Vagina (tissue), 2 donors: ENCODE measurements at places on chromosomes 3 and 15. TPM values are rescaled to one million over a fixed set of nuclear protein-coding genes. Genes with fewer than 3 reads are reported as not detected.
A peak's percentile ranks its signal among the peaks of the same experiment; 100 is the strongest.

The CPEB1 gene
- total RNA-seq, result 10.6 TPM

The PLA1A gene
- 1.7 TPM for total RNA-seq

The CEP63 gene
- 12.5 TPM for total RNA-seq

The NOX5 gene
- total RNA-seq, result 0.74 TPM

The EID1 gene
- 175 TPM for total RNA-seq

The CMTM6 gene
- total RNA-seq, result 28.0 TPM

The RARB gene
- 15.0 TPM for total RNA-seq

GRCh38 chr15:63881431-63881830 lies 47.7 kb upstream of the HERC1 start:
- no peak for DNase-seq

- peak; percentile 42 for DNase-seq
Measured at GRCh38 chr3:128226795-128227395, 73.6 kb downstream of the EEFSEC start.

DNA sequence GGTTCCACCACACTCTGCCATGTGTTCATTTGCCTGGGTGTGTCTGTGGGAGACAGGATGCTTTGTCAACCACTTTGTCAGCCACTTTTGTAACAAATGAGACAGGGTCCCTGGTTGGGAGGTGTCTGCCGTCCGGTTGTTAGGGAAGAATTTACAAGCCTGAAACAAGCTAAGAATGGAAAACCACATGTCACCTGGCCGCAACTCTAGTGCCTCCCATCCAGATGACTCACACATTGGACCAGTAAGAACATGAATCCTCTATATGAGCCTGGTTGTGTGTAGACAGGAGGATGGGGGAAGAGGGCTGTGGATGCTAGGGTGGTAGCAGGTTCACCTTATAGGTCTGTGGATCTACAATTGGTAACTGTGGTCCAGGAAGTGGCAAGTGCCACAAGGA lies 335.3 kb downstream of the CLSTN2 start:
- no peak for DNase-seq

DNA sequence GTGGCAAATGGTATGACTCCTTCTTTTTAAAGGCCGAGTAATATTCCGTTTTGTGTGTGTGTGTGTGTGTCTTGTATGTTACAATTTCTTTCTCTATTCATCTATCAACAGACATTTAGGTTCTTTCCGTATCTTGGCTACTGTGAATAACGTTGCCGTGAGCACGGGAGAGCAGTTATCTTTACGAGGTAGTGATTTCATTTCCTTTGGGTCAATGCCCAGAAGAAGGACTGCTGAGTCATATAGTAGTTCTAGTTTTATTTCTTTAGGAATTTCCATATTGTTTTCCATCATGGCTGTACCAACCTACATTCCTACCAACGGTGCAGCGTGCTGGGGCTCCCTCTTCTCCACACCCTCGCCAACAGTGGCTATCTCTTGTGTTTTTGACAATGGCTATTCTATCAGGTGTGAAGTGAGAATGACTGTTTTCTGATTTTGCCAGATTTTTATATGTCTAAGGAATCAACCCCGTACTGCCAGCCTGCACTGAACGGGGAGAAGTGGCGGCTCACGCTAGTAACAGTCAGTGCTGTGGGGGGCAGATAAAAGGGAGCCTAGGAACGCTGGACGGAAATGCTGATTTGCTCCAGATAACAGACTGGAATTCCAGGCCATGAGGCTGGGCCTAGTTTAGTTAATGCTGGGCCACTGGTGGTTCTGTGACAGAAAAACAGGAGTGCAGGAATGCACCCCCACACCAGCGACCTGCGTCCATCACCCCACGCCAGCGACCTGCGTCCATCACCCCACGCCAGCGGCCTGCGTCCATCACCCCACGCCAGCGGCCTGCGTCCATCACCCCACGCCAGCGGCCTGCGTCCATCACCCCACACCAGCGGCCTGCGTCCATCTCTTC lies 168.1 kb downstream of the XXYLT1 start:
- DNase-seq, result no peak

GRCh38 chr15:94314639-94315038 lies 83.3 kb downstream of the MCTP2 start:
- DNase-seq, result no peak

GRCh38 chr3:45932112-45932511 lies 11.2 kb upstream of the CXCR6 start:
- DNase-seq, result no peak

DNA sequence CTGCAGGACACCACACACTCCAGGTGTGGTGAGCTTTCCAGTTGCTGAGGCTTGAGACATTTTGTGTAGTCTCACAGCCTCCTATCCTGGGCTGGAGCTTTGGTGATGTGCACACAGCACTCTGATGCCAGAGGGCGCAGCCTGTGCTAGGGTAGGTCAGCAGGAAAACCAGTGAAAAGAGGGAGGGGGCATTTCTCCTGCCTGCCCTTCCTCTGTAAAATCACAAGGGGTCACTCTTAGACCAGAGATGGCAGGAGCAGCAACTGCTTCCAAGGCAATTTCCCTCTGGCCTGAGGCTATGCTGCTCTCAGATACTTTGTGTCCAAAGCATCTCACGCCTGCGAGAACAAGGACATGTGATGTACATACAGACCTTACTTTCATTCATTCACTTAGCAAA lies 16.5 kb upstream of the MUSTN1 start:
- DNase-seq, result no peak

DNA sequence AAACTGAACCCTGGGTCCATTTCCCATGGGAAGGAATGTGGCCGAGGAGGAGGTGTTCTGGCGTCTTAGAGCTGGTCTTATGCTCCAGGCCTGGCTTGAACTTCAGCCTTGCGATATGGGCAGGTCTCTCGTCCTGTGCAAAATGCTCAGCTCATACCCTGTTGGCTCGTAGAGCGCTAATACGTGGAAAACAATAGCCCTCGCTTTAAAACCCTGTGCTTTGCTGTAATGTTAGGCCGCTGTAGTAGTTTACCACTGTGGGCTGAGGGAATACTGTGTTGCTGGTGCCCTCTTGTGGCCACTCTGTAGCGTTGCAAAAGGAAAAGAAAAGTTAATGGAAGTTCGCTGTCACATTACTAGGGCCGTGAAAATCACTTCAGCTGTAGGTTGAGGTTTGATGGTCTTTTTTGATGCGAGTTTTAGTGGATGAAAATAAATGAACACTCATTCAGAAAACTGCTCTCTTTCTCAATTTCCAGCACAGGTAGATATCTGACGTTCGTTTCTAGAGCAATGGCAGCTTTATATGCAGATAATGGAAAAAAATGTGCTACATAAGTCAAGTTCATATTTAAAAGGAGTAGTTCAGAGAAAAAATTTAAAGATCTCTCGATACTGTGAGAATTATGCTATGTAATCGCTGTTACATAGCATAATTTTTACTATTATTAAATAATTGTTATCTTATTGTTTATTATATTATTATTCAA lies 92.9 kb downstream of the MCTP2 start:
- no peak for DNase-seq

DNA sequence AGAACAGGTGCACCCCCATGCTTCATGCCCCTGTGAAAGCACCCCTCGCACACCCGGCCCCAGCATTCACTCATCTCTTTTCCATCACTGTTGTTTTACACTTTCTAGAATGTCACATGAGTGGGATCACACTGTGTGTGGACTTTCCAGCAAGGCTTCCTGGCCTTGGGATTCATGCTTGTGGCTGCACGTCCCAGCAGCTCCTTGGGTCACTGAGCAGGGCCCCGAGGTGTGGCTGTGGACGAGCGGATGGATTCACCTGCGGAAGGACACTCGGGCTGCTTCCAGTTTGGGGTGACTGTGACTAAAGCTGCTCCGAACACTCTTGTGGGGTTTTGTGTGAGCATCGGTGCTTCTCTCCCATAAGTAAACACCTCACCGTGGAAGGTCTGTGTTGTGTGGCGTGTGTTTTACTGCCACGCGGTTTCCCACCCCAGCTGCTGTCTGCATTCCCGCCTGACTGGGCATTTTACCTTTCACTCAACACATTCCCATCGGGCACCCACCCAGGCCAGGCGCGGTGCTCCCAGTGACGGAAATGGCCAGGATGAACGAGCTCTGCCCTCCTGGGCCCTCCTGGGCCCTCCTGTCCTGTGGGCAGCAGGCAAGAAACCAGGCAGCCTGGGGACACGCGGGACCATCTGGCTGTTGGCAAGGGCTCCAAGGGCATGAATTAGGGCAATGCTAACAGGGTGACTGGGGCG lies 41.4 kb downstream of the DNAJB8 start:
- DNase-seq, result no peak

- DNase-seq, result no peak
Measured at GRCh38 chr3:125257536-125257935, 45.0 kb upstream of the SLC12A8 start.

GRCh38 chr3:12969486-12969885 lies 103.7 kb downstream of the IQSEC1 start:
- no peak for DNase-seq

DNA sequence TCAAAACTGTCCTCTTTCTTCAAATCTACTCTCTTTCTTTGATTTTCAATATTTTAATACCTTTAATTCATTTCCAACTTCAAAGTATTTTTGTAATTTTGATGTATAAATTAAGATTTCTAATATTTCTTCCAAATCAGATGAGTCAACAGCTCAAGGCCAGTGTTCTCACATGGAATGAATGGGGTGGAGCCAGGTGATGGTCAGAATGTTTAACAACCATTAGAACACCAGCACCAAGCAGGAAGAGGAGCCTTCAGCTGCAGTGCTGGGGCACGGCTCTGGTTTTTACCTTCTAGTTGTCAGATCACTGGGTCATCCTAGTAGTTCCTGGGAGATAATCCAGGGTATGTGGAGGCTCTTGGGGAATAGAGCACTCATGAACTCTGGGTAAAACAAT lies 494.5 kb upstream of the PDZRN3 start:
- DNase-seq, result no peak

GRCh38 chr15:51736751-51737521 lies 519 bp downstream of the LYSMD2 start:
- DNase-seq, result peak; percentile 72

DNA sequence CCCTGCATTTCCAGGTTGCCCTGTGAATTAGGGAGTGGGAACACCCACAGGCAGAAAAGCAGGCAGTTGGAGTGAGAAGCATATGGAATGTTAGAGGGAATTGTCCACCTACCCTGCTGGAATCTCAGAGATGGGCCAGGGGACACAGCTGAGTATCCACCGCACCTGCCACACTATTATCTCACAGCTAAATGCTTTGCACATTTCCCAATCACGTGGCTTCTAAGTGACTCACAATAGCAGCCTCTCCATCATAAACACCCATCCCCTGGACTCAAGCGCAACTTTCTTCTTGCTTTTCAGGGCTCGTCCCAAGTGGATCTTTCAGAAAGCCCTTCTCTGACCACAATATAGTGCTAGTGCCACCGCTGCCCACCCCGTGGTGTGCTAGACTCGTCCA lies 389.0 kb upstream of the LMCD1 start:
- no peak for DNase-seq

- DNase-seq, result no peak
Measured at GRCh38 chr3:17865631-17866030, 123.2 kb upstream of the TBC1D5 start.
